Hepatocyte (in vitro differentiated cells): ENCODE measurements at places on chromosomes 11 and 22.

GRCh38 chr11:47111318-47111804 lies 65.3 kb downstream of the ARFGAP2 start:
- no peak for DNase-seq

- no peak for DNase-seq
Measured at GRCh38 chr11:104820431-104820830, 77.8 kb downstream of the CASP12 start.

- no peak for DNase-seq
Measured at GRCh38 chr11:116192509-116193210, 580.1 kb downstream of the BUD13 start.

GRCh38 chr11:538431-539051 lies 1.2 kb downstream of the LRRC56 start:
- no peak for DNase-seq

GRCh38 chr11:101428918-101429317 lies 154.9 kb downstream of the TRPC6 start:
- DNase-seq = peak; percentile 39

GRCh38 chr11:66600631-66601233 lies 7.7 kb downstream of the CCS start:
- no peak for DNase-seq

GRCh38 chr11:79466411-79466810 lies 25.6 kb upstream of the TENM4 start:
- DNase-seq = peak; percentile 37

GRCh38 chr11:57073128-57073527 lies 84.4 kb downstream of the OR5AK2 start:
- no peak for DNase-seq

GRCh38 chr11:103875855-103876510 lies 160.5 kb upstream of the DDI1 start:
- no peak for DNase-seq

- no peak for DNase-seq
Measured at GRCh38 chr22:45709866-45710265, 38.2 kb downstream of the ATXN10 start.

DNA sequence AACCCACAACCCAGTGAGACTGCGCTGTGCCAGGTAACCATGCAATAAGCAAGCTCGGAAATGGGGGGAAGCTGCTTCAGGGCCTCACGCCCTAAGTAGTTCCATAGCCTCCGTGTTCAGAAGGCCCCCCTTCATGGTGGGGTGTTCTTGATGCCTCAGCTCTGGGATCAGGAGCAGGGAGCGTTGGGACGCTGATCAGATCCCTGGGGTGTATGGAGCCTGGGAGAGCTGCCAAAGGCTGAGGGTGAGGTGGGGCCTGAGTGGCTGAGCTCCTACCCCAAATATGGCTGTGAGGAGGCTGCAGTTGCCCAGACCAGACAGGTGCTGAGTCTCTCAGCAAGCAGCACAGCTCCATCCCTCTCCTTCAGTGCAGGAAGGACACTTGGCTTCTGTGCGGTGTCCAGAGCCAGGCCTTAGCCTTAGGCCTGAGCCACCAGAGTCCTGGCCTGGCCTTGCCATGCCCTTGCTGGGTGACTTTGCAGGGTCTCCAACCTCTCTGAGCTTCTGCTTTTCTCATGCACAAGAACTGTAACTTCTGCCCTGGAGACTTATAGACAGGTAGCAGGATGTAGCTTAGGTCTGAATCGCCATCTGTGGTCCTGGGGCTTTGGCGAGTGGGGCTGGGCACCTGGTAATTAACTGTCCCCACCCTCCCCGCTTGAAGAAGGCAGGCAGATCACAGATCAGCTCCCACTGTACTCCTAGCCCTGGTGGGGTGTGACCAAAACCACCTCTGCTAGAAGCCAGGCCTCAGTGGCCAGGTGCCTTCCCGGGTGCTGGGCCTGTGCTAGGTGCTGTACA lies 5.3 kb downstream of the MMP11 start:
- no peak for DNase-seq

DNA sequence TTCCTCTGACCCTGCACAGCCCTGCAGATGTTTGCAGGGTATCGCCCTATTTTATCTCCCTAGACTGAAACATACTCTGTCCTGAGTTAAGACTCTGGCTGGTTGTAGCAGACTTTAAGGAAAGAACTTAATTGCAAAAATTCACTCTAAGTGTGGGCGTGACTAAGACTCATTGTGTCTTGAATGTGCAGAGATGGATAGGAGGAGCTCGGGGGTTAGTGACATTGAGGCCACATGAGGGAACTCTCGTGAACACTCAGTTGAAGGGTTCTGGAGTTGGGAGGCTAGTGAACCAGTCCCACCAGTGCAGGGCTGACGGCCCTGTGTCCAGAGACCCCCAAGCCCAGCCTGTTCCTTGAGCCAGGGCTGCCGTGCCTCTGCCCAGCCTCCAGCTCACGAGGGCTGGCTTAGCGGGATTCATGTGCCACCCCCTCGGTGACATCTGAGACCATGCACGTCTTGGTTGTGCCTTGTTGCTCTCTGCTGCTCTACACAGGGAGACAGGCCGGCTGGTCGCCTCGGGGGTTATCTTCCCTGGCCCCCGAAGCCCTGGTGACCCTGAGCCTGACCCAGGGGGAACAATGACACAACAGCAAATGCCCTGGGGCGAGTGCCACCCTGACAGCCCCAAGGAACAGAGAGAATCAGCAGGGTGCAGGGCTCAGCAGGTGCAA lies 11.4 kb upstream of the TBX1 start:
- DNase-seq = no peak

DNA sequence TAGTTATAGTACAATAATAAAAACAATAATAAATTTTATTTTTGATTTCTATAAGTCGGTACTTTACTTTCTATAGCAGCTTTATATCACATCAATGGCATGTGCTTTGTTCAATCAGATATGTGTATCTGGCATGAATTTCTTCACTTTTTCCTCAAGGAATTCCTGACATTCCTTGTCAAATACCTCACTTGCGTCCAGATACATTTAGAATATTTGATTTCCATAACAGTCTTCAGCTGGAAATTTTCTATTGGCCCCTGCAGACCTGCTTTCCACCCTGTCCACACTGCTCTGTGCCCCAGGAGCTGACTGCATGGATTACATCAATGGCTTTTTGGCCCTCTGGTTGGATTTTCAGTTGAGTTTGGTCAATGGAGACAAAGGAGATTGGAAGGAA lies 93.2 kb downstream of the FAR1 start:
- DNase-seq = no peak

DNA sequence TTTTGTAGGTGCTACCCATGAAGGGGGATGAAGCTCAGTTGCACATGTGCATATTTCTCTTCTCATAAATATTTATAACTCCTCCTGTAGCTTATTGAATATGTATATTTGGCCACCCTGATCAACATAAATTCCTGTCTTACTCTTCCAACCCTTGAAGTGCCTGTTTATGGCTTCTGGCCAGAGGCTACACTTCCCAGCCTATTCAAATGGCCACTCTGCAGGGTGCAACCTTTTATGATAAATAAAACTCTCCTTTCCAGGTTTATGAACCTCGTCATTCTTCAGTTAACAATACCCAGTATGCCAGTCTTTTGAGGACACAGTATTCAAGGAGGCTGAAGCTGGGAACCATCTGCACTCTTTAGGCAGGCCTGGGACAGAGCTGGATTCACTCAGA lies 2.6 kb upstream of the RTL6 start:
- DNase-seq = no peak

DNA sequence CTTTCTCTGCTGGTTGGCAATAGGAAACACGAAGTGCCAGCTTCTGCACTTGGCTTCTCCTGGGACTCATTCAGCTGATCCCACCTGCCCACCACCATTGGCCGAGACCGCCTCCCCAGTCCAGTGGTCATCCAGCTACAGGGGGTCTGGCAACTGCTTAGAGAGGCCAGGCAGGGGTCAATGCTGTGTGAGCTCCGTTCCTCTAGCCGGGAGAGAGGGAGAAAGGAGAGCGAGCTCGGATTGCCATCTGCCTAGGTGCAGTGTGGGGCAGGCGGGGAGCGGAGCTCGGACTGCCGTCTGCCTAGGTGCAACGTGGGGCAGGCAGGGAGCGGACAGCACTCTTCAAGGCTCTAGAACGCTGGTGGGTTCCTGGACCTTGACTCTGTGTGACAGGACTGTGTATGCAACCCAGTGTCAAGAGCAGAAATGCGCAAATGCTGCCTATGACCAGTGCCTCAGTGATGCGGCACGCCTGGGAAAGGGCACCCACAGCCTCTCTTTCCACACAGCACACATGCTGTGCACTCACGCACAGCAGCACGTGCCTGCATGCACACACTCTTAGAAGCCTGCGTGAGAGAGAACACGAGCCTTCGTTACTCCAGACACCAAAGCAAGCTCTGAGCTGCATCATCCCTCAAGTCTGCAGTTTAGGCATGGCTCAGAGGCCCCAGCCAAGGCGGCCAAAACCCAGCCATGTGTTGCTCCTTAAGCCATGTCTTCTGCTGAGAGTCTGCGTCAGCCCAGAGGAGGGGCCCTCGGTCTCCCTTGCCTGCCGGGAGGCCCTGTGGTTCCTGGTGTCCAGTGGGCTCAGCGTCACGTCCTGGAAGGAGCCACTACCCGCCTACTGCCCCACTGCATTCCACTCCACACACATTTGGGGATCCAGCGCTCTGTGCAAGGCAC lies 26.8 kb upstream of the JAM3 start:
- DNase-seq = peak; percentile 62

GRCh38 chr22:44994399-44995104 lies 15.3 kb downstream of the PHF21B start:
- DNase-seq = no peak

DNA sequence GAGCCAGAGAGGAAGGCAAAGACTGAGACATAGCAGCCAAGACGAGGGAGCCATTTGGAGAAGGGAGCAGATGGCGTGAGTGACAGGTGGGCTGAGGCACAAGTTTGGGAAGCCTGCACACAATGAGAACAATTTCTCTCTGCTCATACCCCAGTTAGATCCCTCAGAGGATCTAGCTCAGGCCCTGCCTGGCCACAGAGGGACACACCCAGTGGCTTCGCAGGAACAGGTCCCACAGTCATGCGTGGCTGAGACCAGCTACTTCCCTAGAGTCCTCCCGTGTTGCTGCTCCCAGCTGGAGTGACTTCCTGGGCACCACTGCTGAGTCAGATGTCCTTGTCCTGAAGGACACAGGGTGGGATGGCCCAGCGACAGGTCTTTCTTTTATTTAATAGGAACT lies 33.4 kb upstream of the LYVE1 start:
- DNase-seq = no peak

GRCh38 chr22:44068422-44069191 lies 44.5 kb downstream of the PARVB start:
- no peak for DNase-seq

DNA sequence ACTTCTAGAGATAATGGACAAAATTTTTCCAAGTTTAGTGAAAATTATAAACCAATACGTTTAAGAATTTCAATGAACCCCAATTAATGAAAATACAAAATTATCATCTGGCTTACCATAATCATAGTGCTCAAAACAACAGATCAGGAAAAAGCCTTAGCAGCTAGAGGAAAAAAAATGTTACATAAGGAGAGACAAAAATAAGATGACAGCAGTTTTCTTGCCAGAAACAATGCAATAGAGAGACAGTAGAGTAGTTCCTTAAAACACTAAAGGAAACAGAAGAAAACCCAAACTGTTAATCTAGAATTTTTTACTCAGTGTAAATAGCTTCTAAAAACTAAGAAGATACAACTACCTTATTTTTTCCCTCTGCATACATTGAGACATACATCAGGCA lies 341.7 kb upstream of the CHORDC1 start:
- DNase-seq = no peak

- DNase-seq = no peak
Measured at GRCh38 chr22:26188341-26188740, 19.1 kb downstream of the SEZ6L start.

DNA sequence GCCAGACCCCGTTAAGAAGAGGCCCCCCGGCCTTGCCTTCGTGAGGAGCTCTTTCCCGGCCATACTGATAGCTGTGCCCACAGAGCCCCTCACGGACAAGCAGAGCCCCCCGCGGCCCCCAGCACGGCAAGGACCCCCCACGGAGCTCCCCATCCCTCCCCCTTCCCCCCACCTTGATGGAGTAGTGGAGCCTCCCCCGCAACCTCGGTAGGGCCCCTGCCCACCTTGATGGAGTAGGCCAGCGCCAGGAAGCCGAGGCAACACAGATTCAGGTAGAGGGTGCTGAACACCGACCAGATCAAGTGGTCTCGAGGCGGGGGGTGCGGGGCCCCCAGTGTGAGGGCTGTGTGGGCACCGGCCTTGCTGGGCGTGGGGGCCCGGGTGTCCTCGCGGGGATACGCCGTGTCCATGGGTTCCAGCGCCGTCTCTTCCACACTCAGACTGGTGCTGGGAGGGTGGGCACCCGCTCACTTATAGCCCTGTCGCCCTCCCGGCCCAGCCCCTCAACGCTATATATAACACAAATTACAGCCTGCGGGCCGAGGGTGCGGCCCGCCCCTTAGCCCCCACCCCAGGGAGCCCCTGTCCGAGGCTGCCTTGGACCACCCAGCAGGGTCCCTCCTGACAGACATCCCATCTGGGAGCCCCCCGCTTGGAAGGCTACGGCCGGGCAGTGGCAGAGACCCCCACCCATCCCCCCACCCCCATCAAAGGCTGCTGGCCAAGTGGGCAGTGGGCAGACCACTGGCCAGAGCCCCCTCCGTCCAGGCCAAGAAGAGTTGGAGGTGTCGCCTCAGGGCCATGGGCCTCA lies at the start of gene IFITM5:
TSS of gene IFITM5 (minus strand) at position 446 of the 811 bp plus-strand sequence. CDS start at position 410, 36 bp downstream.
- no peak for DNase-seq

- no peak for DNase-seq
Measured at GRCh38 chr22:30196880-30197336, 49.7 kb downstream of the LIF start.

DNA sequence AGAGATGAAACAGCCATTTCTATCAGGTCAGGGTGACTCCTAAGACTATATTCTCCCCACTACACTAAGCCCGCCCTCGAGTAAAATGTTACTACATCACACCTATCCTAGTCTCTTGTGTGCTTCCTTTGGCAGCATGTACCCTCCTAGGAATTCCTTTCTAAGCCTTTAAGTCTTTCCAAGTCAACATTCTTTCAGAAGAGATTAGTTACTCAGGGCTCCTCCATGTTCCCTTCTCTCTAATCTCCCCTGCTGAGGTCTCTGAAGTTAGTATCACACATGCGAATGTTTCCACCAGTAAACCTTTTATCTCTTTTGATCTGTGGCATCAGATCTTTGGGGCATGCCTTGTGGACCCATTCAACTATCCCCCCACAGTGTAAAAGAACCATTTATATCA lies 873.7 kb upstream of the FAT3 start:
- peak; percentile 11 for DNase-seq

GRCh38 chr11:68905421-68906360 lies 2.0 kb downstream of the IGHMBP2 start:
- no peak for DNase-seq

- no peak for DNase-seq
Measured at GRCh38 chr11:64776875-64777274, 1.5 kb downstream of the SF1 start.

GRCh38 chr11:6656936-6657335 lies 1.3 kb upstream of the DCHS1 start:
- DNase-seq = no peak
